Brain microvascular endothelial cell (primary cell): ENCODE measurements at places on chromosomes 11 and 22.
A peak's percentile ranks its signal among the peaks of the same experiment; 100 is the strongest.

DNA sequence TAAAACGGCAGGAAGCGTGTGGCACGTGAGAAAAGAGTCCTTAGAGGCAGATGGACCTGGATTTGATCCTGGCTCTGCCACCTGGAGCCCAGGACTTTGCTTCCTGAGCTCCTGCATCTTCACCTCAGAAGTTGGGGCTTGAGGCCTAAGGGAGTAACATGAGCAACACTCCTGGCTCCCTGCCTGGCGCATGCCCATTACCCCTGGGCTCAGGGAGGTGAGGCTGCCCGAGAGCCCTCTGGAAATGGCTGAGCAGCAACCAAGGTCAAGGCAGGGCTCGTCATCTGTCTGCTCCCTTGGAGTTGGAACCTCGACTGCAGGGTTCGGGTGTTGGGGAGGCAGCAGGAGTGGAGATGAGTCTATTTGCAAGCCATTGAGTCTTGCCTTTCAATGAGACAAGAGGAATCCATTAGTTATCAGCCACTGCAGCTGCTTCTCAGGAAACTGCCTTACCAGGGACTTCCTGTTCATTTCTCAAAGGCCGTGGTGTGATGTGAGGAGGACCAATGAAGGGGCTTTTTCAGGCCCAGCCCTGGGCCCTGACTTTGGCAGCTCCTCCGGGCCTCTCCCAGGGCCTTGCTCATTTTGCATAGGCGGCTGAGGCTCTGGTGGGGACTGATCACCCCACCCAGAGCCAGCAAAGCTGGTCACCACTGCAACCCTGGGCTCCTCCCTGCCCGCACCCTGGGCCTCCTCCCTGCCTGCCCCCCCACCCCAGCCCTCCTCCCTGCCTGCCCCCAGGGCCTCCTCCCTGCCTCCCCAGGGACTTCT is 6.4 kb downstream of the FADS2 start:
- peak; percentile 64 for DNase-seq

DNA sequence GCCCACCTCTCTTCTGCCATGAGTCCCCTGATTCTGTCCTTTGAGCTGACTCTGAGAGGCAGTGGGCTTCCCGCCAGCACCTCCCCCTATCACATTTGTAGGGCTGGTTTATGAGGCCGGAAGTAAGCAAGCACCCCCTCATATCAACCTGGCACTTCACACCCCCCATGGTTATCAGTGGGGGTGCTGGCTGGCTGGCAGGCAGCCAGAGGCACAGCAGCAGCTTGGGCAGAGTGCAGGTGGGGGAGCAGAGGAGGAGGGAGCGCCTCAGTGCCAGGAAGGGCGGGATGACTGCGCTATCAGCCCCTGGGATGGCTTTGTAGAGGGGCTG is 22.9 kb upstream of the CHRM4 start:
- DNase-seq, result no peak

- DNase-seq, result no peak
These were observed 27.5 kb upstream of the PLAAT3 start for GRCh38 chr11:63641727-63642126.

GRCh38 chr11:106842134-106842533 is 176.1 kb downstream of the GUCY1A2 start:
- no peak for DNase-seq

DNA sequence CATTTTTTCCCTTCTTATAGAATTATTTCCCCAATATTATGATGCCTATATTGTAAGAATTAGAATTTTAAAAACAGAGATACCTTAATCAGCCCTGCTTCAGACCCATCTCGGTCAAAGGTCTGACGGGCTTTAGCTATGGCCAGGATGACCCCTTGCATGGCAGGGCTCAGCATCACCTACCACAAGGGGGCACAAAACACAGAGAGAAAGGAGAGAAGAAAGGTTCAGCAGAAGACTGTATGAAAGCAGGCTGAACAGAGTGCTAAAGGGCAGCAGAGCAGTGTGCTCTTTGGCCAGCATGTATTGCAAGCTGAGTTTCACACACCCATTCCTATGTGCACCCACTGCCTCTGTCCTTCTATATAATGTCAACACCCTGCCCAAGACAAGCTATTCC is 26.8 kb downstream of the CLDN25 start:
- DNase-seq, result peak; percentile 22

DNA sequence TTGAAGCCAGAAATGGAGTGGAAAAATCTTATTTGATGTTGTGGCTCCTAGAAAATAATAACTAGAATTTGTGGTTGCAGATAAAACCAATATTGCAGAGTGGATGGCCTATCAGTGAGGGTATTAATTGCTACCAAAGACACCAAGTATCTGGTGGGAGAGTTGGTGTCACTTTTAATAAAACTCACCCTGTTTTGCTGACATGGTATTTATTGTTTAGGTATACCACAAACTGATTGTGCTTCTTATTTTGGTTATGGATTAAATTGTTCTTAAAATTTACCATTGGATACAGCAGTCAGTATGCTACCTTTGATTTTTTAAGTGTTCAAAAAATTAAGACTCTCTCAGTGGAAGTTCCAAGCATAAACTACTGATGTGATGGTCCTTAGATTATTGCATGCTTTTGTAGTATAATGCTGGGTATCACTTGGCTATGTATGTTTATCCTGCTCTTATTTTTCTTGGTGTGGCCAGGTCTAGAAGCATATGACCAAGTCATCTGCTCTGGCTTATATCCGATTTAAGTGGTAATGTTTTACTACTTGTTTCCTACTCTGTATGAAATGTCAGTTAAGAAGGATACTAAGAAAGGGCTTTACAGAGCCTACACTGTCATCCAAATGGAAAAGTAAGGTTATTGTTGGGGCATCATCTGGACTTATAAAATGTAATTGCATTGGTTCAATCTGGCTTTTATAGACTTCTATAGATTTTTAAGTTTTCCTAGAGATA is 101.6 kb downstream of the ARHGAP42 start:
- no peak for DNase-seq

DNA sequence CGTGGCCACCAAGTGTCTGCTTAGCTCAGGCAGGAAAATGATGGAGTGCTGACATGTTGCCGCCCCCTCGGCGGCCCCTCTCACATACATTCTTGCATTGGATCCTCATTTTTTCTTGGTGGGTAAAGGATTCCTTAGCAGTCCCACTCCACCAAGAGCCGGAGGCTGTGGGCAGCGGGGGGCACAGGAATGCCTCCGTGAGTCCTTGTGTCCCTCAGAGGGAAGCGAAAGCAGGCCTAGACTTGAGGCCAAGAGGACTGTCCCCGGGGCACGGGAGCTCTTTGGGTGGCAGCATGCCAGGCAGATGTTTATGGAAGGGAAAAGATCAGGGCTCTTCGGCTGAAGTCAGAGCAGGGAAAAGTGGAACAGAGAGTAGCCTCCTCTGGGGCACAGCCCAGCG is 21.6 kb downstream of the LRFN4 start:
- no peak for DNase-seq

- no peak for DNase-seq
These were observed 3.0 kb downstream of the DKK3 start for GRCh38 chr11:12005476-12005875.

DNA sequence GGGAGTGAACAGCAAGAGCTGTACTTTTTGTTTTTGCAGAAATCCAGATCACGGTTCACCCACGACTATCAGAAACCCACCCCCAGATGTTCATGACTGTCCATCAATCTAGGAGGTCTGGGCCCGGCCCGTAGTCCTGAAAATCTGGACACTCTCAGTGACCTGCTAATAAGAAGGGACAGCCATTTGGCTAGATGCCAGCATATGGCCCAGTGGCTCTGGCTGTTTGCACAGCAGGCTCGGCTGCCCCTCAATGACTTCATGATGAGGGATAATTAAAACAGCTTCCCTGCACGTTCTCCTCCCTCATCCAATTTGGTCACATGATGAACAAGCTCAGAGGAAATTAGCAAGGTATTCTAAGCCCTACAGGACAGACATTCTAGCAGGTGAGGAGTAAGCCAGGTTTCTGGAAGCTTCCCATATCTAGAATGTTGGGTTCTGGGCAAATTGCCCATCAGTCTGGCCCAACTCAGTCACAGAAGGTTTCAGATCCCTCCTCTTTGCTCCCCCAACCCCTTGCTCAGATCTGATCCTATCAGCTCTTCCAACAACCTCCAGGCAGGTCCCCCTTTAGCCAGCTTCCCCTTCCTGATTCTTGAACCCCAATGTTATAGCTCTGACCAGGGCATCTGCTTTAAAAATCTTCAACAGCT is 397.3 kb downstream of the SHANK2 start:
- DNase-seq, result no peak

GRCh38 chr11:120097721-120098385 is 40.1 kb downstream of the TRIM29 start:
- no peak for DNase-seq

DNA sequence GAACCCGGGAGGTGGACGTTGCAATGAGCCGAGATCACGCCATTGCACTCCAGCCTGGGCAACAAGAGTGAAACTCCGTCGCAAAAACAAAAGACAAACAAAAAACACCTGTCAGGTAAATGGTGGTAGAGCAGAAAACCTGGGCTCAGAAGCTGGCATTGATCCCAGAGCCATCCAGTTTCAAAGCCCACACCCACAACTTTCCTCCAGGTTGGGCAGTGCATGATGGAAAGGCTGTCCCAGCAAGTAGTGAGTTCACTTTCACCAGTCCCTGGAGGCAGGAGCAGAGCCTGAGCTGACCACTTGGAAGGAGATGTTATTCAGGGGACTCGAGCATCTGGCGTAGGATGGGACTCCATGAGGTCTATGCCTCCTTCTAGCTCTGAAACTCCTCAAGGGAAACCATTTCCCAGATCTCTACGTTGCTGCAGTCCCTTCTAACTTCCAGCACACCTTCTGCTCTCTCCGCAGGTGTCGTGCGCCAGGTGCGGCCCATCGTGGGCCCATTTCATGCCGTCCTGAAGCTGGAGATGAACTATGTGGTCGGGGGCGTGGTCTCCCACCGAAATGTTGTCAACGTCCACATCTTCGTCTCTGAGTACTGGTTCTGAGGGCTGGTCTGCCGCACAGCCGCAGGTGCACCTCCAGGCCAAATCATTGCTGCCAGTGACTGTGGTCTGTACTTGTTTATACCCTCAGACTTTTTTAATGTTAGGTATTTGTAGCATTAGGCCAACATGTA is 71.6 kb upstream of the ATXN10 start:
- no peak for DNase-seq

DNA sequence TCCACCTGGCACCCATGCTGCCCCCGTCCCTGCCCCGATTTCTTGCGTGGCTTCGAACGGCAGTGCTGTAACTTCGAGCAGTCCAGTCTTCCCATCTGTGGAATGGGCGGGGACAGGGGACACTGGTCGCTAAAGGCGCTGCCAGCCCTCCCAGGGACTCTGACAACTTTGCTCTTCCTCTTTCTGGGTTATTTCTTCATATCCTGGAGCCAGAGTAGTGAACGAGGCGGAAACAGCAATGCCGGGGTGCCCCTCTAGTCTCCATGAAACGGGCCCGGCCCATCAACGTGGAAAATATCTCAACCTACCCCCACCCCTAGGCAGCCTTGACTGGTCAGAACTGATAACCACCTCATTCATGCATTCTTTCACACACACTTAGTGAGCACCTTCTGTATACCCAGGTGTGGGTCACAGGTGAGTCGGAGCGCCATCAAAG is 42.8 kb downstream of the TRIOBP start:
- DNase-seq, result no peak

DNA sequence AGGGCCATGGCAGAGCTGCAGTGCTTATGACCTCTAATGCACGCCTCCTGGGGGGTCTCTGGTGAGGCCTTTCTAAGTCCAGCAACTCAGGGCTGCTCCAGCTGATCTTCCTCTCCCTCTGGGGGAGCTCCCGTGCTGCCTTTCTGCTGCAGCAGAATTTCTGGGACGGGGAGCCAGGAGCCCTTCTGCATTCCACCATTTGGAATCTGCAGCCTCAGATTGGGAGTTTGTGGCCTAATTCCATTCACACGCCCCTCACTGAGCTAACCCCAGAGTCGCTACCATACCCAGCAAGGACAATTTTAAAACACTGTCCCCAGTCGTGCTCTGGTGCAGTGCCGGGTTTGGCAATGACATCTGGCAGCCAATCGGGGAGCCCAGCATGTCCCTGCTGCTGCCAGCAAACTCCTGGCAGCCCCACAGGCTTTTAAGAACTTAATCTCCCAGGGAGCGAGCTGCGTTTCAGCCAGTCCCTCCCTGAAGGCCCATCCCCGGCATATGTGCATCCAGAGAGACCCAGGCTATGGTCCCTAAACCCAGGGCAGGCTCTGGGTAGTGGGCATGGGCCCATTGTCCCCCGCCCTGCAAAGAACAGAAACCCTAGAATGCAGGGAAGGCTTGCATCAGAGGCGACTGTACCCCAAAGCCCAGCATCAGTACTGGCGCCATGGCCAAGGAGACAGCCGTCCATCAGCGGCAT is 4.7 kb downstream of the SHANK2 start:
- no peak for DNase-seq

DNA sequence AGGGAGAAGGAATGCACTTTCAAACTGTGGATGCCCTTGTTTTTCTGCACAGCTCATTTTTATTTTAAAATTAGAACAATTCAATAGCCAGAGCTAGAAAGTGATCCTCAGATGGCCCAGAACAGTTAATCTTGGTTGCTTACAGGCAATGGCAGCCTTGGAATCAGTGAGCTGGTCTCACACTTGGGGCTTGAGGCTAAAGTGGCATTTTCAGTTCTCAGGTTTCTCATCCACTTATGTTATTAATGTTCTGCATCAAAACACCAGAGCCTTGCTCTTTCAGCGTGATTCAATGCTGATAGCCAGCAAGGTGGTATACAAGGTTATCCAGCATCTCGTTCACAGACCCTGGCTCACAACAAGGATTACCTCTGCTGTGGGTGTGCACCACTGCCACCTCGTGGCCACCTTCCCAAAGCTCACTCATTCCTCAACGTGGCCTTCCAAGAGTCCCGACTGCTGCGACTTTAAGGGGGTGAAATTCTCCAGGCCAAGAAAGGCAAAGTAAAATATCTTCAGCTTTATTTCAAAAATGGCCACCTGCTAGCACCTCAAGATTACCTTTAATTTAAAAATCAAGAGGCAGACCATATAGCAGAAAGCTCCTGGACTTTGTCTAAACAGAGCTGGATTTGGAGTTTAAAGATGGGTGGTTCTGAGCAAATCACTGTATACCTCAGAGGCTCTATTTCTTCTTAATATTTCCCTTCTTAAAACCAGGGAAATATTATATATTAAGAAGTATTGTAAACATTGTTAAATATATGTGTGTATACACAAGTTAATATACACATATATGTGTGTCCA is 34.2 kb upstream of the FSHB start:
- peak; percentile 53 for DNase-seq

GRCh38 chr22:30879415-30879797 is 89.2 kb downstream of the MORC2 start:
- no peak for DNase-seq

GRCh38 chr22:36756746-36757655 is 18.9 kb downstream of the IFT27 start:
- DNase-seq, result no peak

GRCh38 chr22:31927562-31927961 is 16.8 kb upstream of the YWHAH start:
- no peak for DNase-seq

DNA sequence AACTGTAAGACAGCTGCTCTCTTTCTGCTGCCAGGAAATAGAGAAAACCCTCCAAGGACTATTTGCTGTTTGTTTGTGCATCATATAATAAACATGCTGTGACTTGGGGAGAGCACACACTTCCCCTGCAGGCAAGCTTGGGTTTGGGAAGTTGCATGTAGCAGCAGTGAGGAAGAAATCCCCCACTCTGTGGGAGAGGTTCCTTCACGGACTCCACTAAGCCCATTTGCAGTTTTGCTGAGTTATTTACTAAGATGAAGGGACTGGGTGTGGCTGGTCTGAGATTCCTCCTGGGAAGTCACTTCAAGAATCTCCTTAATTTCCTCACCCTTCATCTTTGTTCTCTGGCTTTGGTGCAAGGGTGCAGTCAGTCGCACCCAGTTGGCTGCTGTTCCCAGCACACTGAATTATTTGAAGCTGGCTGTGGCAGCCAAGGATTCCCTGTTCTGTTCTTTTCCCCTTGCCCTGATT is 104.9 kb downstream of the ARFGAP2 start:
- DNase-seq, result no peak

GRCh38 chr11:67606093-67606491 is 644 bp upstream of the NDUFV1 start:
- DNase-seq, result no peak
